Activated naive CD4-positive, alpha-beta T cell (primary cell): ENCODE measurements at places on chromosomes 1 and 21.

GRCh38 chr21:14712121-14712715 lies 166.1 kb upstream of the SAMSN1 start:
- DNase-seq: no peak

GRCh38 chr1:6984986-6985385 lies 199.7 kb downstream of the CAMTA1 start:
- DNase-seq: no peak

DNA sequence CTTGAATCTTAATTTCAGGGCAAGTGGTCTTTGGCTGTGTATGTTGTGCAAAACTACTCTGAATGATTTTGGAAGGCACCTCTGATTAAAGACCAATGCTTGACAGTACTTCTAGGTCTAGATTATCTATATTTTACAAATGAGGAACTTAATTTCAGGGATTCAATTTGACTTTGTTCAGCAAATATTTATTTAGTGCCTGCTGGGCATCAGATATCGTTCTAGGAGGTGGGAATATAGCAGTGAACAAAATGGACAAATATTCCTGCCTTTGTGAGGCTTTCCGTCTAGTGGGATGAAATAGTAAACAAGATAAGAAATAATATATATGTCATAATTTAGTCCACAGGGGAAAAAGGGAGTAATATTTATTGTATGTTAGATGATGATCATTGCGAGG lies 4.7 kb downstream of the ZNF326 start:
- DNase-seq: no peak

- DNase-seq: no peak
These were observed 36.9 kb upstream of the GPR37L1 start for GRCh38 chr1:202085682-202086373.

GRCh38 chr1:4133297-4133938 lies 233.3 kb upstream of the C1orf174 start:
- no peak for DNase-seq

DNA sequence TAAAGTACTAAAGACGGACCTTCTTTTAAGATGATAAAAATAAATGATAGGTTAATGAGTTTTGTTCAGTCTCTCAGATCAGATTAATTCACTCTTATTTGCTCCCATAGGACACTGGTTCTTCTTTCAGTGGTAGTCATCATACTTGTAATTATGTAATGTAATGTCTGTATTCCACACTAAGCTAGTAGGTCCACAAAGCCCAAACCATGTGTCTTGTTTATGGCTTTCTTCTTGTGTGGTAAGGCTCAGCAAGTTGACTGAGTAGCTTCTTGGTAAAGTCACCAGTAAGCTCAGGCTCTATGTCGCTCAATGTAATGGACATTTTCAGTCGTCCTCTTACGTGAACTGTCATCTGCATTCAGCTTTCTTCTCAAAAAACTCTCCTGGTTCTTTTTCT lies 2.5 kb downstream of the LYPLAL1 start:
- no peak for DNase-seq

DNA sequence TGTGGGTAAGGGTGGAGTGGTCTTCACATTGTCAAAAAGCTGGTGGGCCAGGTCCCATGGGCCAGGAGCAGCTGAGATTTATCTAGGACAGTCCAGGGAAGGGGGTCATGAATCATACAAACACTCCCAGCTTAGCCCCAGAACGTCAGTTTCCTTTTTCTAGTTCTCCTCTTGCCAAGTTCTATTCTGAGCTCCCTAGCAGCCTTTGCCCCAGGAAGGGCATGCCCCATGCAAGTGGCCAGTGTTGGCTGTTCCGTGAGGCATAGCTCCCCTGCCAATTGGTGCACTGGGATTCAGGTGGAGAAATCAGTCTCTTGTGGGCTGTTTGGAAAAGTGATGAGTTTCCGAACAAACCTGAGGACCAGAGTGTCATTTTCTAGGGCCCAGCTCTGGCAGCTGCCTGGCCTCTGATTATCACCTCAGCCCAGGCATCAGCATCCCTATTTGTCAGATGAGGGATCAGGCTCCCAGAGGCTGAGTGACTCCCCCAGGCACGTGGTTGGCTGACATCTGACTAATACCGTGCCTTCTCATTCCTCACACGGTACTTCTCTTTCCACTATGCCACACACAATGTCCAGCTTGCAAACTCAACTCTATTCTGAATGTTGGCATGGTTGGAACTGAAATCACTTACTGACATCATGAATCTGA lies 14.2 kb upstream of the MYOM3 start:
- DNase-seq: no peak

DNA sequence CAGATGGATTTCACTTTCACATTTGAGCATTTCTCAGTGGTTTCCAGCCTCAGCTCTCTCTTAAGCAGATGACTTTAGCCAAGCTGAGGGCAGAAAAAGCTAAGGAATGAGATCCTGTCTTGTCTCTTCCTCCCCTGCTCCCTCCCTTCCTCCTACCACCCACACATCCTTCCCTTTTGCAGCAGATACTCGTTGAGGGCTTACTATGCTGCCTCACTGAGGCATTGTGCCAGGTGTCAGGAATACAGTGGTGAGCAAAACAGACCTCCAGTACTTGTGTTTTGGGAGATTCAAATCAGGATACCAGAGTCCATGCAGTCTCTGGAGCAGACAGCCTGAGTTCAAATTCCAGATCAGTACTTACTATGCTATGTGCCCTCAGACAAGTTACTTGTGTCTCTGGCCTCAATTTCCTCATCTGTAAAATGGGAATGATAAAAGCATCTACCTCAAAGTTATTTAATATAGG lies 43.2 kb downstream of the KIF26B start:
- no peak for DNase-seq

DNA sequence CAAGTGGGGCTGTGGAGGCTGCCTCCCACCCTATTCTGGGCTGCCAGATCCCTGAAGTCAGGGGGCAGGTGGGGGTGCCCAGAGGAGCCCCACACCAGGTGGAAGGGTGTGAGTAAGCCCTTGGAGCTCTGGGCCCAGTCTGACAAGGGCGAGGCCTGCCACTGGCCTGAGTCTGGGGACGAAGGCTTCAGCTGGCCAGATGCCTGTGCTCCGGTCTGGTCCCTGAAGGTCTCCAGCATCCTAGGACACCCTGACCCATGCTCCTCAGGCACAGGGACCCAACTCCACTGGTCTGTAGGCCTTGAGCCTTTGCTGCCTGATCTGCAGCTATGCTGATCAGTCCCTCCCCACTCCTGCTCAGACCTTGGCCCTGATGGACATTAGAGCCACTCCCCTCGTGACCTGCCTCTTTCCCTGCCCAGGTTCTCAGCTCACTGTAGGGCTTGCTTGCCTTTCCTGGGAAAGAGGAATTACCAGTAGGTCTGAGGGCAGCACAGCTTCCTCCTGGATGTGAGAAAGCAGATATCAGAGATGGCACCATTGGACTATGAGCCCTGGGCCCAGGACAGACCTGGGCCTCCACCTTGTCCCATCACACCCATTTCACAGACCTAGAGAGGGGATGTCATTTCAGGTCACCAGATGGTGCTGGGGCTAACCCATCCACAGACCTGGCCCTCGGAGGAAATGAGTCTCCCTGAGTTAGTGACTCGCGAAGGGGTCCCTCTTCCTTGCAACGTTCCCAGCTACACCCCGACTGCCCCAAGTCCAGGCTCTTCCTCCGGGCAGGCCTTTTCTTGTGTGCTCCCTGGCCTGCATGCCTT lies 32.8 kb upstream of the CSF3R start:
- DNase-seq: no peak

- no peak for DNase-seq
These were observed 41.2 kb downstream of the GNG12 start for GRCh38 chr1:67792103-67792502.

- DNase-seq: peak; percentile 34
These were observed 17.4 kb upstream of the KCNAB2 start for GRCh38 chr1:6028042-6028850.

- no peak for DNase-seq
These were observed 361.4 kb upstream of the PTBP2 start for GRCh38 chr1:96360036-96360795.

DNA sequence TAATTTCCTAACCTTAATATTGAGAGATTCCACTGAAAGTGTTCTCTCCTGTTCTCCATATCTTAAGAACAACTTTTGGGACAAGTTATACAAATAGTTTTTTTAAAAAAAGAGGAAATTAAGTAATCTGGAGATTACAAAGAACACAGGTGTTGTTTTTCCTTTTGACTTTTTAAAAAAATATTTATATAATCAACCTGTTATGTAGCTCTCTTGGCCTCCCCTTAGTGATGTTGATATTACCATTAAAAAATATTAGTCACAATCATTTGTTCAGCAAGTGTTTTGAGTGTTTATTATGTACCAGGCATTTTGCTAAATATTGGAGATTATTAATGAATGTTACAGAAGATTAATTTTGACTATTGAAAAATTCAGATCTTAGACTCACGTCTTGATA lies 8.1 kb downstream of the MAN1A2 start:
- DNase-seq: no peak

GRCh38 chr1:57959531-57960241 lies 535.8 kb upstream of the DAB1 start:
- DNase-seq: no peak

DNA sequence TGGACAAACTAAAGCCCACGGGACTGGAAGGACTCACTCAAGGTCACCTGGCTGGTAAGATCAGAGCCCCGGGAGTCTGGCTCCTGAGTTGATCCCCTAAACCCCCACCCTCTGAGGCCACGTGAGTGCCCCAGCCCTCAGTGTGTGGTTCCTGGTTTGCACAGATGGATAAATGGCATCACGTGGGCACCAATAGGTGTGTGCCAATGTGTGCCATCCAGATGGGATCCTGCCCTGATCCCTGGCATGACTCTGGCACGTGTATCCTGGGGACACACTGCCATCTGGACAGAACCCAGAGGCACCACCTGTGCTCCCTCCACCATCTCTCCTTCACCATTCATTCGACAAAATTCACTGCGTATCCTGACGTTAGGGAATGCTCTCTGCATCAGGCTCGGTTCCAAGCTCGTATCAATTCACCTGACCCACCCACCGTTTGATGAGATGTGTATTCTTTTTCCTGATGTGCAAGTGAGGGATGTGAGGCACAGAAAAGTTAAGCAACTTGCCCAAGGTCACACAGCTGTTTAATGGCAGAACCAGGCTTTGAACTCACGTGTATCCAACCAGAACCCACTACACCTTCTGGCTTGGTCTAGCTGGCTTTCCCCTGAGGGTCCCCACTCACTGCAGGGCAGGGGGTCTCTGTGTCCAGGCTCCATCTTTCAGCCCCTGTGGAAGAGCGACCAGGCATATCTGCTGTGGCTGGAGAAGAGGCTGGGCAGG lies 49.8 kb upstream of the PAX7 start:
- no peak for DNase-seq

DNA sequence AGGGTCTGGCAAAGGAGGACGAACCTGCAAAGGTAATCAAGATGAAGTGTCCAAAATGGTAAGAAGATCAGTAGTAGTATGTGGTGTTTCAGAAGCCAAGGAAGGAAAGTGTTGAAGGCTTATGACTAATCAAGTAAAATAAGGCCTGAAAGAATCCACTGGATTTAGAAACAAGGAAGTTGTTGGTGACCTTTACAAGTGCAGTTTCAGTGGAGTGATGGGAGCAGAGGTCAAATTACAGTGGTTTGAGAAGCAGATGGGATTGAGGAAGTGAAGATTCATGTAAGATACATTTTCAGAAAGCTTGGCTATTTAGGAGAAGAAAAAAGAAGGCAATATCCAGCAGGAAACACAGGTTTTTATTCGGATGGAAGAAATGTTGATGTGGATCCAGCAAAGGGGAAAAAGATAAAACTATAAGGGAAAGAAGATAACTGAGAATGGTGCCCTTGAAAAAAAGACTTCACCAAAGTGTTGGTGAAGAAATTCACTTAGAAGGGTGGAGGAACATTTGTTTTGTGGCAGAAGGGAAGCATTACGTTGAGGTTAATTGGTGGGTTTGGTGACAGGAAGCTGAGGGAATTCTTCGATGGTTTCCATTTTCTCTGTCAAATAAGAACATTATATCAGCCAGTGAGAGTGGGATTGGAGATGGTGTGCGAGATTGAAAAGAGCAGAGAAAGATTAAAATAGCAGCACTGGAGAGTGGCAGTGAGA lies 2.1 kb downstream of the ARMH1 start:
- DNase-seq: no peak

DNA sequence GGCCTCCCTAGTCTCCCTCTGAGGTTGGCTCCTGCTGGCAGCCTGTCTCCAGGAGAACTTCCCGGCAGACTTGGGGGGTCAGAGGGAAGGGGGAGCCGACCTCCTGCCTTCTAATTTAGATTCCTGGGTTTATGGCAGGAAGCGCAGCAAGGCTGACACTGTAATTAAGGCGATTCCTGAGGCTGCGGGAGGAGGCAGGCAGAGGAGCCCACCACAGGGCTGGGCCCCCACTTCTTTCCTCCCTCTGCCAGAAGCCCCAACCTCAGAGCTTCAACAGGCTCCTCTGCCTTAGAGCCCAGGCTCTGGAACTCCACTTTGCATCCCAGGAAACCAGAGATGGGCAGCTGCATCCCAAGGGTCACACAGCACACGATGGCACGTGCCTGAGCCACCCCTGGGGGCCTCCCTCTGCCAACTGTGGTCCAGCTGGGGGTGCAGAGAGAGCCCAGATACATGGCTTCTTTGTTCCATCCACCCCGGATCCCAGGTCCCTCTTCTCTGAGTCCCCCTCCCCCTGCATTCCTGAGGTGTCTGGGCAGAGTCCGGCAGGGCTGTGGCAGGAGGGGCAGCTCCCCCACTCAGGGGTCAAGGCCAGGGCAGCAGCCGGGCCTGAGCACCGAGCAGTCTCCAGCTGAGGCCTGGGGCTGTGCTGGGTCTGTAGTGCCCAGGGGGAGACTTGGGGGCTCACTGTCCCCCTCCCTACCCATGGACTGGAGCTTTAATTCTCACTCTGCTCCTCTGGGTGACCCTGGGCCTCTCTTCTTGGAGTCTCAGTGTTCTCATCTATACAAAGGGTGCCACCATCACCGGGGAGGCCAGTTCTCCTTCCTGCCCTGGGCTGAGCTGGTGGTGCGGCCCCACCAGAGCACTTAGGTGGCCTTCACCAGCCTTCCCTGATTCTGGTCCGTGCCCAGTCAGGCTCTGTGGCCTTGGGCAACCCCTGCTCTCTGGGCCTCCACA lies 39.4 kb upstream of the FAM131C start:
- no peak for DNase-seq

DNA sequence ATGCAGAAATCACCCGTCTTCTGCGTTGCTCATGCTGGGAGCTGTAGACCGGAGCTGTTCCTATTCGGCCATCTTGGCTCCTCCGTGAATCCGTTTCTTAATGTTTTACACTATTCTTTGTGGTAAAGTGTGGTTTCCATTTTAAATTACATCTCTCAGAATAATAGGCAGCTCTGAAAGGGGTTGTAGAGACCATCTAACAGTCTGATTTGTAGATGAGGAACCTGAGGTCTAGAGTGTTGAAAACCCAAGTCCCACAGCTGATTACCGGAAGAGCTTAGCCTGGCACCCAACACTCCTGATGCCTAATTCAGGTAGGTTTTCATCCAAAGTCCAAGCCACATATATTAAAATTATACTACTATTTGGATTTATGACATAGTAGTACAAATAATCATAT lies 144.0 kb downstream of the LEPR start:
- no peak for DNase-seq

GRCh38 chr1:237672748-237673147 lies 218.0 kb downstream of the ZP4 start:
- DNase-seq: no peak

GRCh38 chr1:64524614-64525013 lies 54.7 kb downstream of the CACHD1 start:
- no peak for DNase-seq
